ENCODE measurements at places on chromosomes 11 and 22.

DNA sequence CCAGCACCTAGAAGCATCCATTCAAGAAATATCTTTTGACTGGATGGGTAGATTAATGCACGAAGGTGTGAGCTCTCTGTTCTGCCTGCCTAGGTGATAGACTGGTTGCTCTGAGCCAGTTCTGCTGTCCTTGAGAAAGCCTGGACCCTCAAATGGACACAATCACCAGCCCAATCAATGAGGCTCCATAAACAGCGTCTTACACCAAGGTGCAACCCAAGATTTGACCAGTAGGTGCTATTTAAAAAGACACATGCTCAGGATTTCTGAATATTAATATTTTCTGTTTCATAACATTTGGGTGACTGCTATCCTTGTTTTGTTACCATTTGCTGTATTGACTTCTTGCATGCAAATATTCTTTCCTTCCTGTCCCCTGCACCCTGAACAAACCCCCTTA, 39.0 kb downstream of the PAMR1 start:
- no peak for DNase-seq

GRCh38 chr11:4881860-4882500, at the start of gene OR51T1:
Gene OR51T1 (plus strand): TSS chr11:4881900. CDS start chr11:4881900, 0 bp downstream.
- DNase-seq: no peak

DNA sequence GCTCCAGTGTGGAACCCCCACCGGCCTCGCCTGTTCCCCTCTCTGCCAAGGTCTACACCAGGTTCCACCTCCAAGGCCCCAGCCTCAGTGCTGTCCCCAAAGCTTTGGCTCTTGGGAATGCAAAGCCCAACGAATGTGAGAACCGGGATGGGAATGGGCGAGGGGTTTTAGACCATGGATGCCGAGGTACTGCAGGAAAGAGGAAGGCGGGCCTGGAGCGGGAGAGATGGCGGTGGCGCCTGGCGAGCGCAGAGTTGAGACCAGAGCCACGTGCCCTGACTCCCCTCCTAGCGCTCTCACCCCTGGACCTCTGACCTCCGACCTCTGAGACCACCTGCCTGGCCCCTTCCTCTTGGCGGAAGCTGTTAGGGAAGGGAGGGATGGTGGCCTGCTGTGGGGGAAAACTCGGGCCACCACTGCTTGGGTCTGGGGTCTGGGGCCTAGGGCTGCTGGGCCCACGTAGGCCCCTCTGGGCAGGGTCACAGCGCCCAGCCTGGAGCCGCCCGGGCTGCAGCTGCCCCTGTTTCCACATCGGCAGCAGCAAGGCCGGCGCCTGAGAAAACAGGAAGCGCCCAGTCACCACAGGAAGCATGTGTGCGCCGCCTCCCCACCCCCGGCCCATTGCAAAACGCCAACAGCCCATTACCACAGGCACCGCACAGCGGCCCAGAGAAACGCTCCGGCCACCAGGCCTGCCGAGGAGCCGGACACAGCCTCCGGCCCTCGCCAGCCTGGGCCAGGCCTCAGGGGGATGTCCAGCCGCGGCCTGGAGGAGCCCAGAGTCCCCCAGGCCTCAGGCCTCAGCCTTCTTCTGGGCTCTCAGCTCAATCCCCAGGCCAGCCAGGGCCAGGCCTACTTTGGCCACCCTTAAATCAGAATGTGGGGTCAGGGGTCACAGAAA, 13.8 kb upstream of the SLC39A13 start:
- no peak for DNase-seq

DNA sequence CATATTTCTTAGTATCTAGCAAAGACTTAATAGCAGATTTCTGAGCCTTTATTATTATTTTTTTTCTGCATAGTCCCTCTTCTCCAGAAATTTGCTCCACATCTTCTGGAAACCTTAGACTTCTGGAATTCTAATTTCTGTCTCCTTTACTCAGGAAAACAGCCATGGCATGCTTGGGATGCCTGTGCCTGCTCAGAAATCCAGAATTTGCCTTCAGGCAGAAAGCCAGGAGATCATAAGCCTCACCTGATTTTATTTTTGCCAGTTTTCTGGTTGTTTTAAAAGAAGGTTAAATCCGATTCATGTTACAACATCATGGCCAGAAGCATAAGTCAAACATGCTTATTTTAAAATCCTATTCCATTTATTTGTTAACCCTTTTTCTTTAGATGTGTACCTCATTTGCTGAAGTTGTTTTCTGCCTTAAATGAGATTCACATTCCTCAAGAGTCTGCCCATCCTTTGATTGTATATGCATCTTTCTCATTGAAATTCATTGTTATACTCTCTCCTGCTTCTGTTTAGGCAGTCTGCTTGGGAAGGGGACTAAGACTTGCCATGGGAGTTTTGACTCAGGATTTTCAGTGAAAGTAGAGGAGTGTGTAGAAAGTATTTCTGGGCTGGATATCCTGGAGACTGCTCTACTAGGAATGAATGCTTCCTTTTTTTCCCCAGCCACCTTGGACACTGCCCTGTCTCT, 37.1 kb downstream of the SIK2 start:
- no peak for DNase-seq

DNA sequence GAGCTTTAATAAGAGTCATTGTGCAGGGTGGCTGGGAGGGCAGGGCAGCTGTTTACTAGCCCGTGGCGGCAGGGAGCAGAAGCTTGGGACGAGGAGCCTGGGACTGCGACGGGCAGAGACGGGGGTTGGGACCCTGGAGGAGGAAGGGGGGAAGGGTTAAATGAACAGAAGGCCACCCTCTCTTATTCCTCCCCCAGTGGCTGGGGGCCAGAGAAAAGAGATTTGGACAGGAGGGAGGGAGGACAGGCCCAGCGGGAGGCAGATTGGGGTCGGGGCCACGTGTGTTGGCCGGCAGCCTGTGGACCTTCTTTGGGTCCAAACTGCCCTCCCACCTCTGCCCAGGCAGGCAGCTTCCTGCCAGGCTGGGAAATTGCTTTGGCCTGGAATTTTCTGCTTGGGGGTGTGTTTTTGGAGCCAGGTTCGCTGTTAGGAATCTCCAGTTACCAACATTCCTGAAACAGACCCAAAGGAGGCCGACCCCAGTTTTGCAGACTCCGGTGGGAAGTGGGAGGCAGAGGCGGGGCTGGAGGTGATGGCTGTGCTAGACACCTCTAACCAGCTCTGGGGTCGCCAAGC, 50.2 kb downstream of the APOL3 start:
- no peak for DNase-seq

GRCh38 chr11:104572279-104572678, 326.0 kb downstream of the CASP12 start:
- DNase-seq: peak; percentile 3

DNA sequence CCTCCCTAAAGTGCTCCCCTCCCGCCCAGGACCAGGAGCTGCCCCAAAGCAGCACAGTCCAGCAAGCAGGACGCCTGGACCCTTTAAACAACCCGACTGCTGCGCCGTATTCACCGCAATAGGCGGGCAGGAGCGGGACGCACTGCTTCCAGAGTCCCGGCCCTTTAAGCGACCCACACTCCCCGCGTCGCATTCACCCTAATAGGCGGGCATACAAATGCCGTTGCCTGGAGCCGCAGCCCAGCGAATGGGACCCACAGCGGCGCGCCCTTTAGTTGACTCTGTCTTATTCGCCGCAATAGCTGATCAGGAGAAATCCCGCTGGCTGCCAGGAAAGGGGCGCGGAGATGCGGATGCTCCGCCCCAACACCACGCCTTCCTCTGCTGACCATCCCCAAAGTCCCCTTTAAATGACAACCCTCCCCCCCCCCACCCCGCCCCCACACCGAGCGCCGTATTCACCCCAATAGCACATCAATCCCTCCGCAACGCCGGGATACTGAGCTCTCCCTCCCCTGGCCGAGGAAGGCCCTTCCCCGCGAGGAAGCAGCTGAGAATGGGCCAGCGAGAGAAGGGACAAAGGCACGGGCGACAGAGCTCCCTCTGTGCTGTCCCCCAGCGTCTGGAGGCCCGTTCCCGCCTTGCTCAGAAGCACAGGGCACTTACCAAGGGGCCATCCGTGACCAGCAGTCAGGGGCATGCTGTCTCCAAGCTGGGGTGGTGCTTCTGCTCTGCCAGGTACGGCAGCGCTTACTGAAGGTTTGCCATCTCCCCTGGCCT, 4.7 kb downstream of the OSBPL5 start:
- peak; percentile 96 for DNase-seq

GRCh38 chr22:45291061-45291930, 6.5 kb downstream of the UPK3A start:
- DNase-seq: no peak

GRCh38 chr11:66609721-66610617, 6.5 kb upstream of the RBM14 start:
- no peak for DNase-seq

DNA sequence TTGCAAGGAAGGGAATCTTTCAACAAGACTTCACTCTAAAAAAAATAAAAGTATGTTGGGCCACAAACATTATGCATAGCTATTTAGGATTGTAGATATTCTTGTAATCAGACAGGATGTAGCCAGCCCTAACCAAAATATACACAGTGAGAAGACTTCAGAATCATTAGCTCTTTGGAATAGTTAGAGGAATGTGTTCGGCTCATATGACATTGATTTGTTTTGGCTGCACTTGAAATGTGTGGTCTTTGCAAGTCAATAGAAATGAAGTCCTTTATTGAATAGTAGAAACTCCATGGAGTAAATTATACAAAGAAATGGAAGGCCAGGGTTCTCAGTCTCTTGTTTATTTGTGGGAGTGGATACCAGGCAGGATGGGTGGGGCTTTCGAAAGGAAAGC, 692.1 kb downstream of the NTM start:
- DNase-seq: no peak

GRCh38 chr22:27533105-27533745, 268.3 kb downstream of the MN1 start:
- DNase-seq: no peak

DNA sequence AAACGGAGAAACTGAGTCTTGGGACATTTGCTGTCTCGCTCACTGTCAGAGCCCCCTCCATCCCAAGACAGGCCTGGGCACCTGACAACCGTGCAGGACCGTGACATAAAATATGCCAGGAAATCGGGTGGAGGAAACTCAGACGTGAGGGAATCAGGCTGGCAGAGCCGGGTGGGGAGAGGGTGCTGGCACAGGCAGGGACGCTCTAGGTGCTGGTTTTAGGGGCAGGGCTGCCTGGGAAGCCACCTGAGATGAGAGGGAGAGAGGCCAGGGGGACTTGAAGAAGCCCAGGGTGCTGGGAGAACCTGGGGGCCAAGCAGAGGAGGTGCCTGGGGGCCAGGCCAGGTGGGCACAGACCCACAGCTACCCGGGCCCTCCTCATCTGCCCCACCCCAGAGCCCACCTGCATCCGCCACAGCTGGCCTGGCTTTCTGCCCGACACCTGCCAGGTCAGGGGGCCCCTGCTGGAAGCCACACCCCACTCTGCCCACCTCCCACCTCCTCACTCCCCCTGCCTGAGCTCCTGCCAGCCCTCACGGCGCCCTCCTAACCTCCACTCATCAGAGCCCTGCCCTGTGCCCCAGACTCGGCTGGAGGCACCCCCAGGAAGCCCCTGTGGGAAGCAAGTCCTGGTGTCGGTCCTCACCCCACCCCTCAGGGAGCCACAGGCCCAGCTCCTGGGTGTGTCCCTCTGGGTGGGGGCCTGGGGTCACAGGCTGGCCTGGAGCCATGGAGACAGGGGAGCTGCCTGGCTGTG, 27.3 kb upstream of the MUC5AC start:
- DNase-seq: no peak

- no peak for DNase-seq
These were observed 21.5 kb downstream of the KCTD21 start for GRCh38 chr11:78166855-78167469.

All from EL (cell line).